ENCODE measurements at places on chromosomes 3 and 15.

- no peak for DNase-seq
These were observed 69.0 kb downstream of the TIGIT start for GRCh38 chr3:114362815-114363214.

DNA sequence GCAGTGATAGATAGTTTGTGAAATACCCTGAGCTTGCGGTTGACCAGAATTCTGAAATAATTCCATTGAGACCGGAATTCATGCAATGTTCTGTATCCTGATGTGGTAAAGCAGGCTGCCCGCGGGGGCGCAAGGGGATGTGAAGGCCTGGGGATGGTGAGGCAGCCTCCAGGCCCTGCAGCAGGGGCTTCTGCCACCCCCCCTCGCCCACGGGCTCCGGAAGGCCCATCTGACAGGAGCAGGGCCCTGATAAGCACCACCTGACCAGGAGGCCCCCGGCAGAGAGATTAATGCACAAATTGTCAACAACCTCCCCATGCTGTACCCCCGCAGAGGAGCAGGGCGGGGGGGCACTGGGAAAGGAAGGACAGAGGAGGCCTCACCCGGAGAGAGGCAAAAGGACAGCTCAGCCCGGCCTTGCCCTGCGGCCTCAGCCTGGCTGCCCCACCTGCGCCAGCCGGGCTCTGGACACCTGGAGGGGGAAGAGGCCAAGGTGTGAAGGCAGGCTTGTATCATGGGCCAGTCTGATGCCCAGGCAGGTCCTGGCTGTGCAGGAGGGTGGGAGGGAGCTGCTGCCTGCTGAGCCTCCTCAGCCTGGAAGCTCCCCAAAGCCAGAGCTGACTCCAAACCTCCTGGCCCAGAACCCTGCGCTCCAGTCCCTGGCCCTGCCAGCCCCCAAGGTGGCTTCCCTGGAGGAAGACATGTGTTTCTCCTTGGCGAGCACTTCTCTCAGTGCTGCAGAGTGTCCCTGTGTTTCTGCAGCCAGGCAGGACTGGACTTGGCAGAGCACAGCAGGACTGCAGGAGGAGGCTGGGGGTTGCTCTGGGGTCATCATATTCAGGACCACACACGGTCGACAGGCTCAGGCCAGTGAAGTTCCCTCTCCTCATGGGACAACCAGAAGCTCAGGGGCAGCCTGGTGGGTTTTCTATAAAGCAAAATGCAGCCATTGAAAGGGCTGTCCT, 46.5 kb downstream of the RPN1 start:
- DNase-seq: no peak

GRCh38 chr15:70698426-70698825, 64.9 kb downstream of the UACA start:
- no peak for DNase-seq

- DNase-seq: no peak
These were observed 28.6 kb downstream of the POMGNT2 start for GRCh38 chr3:43077261-43077660.

- DNase-seq: no peak
These were observed 71.7 kb downstream of the TNIK start for GRCh38 chr3:171388527-171388926.

GRCh38 chr3:14925729-14926591, 21.4 kb upstream of the NR2C2 start:
- no peak for DNase-seq

DNA sequence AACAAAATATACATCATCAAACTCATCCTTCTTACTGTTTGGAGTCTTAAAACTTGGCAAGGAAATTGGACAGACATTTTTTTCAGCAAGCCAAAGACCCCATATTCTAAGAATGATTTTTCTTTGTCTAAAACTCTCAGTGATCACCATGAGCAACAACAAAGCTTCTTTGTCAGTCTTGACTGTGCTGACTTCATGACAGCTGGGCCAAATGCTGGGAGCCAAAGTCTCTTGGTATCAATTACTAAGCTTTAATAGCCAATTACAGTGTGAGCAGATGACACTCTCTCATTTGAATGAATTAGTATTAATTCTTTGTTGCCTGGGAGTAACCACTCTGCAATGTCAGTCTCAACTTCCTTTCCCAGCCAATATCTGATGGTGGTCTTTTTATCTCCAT, 48.1 kb upstream of the GK5 start:
- DNase-seq: no peak

DNA sequence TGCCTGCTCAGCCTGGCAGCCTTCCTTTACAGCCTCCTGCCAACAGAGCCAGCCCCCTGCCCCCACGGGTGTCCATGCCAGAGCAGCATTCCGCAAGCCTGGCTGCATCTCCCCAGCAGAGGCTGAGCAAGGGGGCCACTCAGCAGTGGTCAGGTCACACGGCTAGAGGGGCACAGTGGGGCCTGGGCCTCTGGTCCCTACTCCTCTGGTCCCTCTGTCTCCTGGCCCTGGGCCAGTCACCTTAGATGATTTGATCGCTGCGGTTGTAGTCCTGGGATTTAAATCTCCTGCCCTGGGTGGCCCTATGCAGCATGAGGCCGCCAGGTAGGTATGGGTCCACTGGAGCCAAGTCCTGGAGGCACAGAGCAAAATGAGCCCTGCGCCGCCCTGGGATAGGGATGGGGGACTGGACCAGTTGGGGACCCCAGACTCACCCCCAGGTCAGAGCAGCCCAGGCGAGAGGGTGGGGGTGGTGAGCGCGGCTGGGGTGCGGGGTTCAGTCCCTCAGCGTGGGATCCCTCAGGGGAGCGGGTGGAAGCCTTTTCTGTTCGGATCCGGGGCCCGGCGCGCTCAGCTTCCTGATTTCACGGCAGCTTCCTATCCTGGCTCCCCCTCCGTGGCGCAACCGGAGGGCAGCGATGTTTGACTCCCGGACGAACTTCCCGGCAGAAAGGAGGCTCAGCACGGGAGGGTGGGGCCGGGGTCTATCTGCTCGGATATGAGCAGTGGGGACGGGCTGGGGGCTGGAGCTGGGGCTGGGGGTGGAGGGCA, at the start of gene ZBTB47:
Gene ZBTB47 (plus strand): TSS at position 138 of the 771 bp plus-strand sequence. CDS start 4,659 bp downstream, outside the sequence.
- DNase-seq: no peak

Data from stimulated activated CD4-positive, alpha-beta T cell treated with anti-CD3 and anti-CD28 coated beads, Interleukin-1b, Interleukin-23, amount 100 ng/mL, for 48 hours (primary cell).